ENCODE measurements at places on chromosomes 13 and 19.

- no peak for DNase-seq
Measured at GRCh38 chr13:99907627-99908026, 63.9 kb downstream of the ZIC5 start.

DNA sequence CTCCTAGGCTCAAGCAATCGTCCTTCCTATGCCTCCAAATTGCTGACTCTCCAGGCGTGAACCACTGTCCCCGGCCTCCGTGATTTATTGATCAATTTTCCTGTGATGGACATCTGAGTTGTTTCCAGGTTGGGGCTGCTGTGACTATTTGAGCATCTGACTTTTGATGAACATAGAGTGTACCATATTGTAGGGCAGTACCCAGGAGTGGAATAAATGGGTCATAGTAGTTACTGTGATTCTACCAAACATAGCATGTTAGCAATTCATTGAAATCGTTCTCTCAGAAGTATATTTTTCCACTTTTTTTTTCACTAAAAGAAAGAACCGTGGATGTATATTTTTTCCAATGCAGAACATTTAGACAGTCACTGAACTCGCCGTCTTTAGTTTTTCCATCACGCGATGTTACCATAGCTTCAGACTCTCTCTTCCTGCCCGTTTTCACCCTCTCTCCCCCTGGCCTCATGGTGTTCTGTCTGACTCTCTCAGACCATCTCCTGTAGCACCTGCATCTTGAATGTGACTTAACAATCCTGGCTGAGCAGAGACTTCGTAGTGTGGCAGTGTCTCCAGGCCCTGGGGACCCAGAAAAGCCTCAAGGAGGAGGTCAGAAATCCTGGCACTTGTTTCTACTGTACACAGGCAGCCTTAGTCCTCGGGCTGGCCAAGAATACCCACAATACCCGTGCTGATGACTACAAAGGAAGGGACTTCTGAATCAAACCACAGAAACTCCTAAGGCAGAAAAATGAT lies 3.2 kb upstream of the RASGRP4 start:
- peak; percentile 62 for DNase-seq

- no peak for DNase-seq
Measured at GRCh38 chr13:45331123-45331619, 9.8 kb downstream of the TPT1 start.

DNA sequence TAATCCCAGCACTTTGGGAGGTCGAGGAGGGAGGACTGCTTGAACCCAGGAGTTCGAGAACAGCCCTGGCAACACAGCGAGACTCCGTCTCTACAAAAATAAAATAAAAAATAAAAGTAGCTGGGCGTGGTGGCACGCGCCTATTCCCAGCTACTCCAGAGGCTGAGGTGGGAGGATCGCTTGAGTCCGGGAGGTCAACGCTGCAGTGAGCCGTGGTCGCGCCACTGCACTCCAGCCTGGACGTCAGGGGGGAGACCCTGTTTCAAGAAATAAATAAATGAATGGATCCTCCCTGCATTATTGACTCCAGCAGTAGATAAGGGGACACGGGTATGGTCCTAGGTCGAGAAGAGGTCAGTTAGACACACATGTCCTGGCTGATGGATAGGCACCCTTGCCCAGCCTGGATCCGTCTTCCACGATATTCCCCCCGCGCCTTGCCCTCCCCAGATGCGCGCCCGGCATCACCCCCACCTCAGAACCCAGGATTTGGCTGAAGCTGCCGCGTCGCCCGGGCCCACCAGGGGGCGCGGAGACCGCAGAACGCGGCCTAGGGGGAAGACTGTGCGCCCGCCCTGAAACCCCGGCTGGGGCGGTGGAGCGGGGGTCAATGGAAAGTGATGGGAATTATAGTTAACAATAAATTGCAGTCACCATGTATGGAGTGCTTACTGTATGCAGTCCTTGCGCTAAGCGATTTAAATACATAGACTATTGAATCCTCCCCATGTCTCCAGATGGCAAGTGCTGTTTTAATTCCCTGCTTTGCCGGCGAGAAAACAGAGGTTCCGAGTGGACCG lies 2.1 kb upstream of the HOOK2 start:
- DNase-seq = peak; percentile 85

- DNase-seq = no peak
Measured at GRCh38 chr19:35348911-35349611, 1.4 kb downstream of the FFAR1 start.

DNA sequence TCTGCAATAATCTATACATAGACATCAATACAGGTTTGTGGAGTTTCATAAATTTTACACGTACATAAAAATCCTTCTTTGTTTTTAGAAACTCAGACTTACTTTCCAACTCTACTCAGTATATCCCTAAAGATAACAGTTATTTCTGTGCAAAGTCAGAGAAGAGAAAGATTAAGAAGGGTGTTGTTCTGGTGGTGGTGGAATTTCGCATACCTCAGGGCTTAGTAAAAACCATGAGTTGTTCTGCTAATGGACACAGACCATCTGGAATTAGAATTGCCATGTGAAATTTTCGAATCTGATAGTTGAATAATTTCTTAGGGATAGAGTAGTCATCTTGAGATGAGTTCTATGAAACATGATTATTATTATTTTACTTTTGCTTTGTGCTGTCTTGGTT lies 102.7 kb downstream of the ZAR1L start:
- DNase-seq = no peak

- no peak for DNase-seq
Measured at GRCh38 chr19:14654786-14655560, 19.7 kb downstream of the ADGRE3 start.

DNA sequence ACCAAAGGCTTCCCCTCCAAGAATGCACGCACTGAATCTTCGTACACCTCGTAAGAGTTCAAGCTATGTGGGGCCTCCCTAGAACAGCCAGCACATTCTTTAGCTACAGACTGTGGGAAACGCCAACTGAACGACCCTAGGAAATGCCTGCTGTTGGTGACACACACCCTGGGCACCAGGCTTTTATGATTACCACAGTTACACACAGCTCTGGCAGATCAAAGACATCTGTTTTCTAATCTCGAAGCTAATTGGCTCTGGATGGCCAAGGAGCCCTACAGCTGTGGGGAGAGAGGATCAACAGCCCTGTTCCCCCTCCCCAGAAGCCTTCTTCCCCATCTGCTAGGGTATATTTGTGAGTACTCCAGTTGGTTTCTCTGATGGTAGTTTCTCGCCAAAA lies 123.0 kb downstream of the COL4A1 start:
- no peak for DNase-seq

DNA sequence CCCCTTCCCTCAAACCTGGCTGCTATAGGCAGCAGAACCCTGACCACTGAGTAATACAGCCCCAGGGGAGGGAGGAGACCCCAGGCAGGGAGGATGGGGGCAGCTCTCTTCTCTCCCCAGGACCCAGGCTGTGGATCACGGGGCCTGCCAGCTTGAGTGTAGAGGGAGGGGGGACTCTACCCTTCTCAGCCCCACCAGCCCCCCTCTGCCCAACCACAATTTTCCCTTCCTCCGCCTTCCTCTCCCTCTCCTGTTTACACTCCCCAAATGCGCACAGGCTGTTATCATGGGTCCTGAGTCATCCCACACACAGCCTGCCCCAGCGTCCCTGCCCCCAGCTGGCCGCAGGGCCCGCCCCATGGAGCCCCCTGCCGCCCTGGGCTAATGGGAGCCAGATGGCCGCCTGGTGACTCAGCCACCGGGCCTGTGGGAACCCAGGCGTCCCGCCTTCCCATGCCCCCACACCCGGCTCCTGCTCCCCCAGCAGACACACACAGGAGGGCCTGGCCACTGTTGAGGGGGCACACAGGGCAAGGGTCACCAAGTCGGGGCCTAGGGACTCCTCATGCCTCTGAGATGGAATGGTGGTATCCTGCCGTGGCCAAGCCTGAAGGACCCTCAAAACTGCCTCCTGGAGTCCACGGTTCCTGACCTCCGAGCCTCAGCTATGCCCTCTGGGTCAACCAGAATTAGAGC lies 13.6 kb downstream of the CCDC97 start:
- DNase-seq = no peak

GRCh38 chr13:82477436-82477835 lies 1404.8 kb downstream of the SLITRK1 start:
- DNase-seq = no peak

DNA sequence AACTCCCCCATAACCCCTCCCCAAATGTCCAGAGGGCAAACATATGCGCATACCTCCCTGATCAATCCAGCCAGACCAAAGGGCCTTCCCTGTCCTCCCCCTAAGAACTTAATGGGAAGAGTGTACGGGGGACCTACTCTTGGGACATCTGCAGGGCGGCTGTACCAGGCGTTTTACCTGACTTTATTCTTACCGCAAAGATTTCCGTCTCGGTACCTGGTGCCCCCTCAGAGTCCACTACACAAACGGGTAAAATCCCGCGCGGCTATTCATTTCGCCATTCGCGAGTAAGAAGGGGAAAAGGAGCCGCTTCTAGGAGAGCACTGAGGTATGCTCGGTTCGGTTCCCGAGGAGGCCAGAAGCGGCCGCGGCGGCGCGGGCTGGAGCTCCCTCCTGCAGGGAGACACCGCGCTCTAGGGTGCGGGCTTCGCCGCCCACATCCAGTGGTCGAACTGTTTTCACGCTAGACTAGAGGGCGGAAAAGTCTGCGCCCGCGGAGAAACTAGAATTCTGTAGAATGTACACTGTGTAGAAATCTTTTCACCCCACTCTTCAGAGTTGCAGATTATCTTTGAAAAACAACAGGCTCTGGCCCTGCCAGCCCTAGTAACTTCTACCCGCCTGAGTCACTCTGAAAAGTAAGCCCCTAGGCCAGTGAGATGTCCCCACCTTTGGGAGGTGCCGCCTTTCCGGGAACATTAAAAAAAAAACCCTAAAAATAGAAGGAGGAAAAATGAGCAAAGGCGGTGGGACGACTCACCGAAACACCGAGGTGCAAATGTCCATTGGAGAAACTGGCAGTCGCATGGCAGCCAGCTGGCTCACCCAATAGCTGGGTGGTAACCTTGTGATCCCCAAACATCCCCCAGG lies 3.8 kb upstream of the TSHZ3 start:
- no peak for DNase-seq

- DNase-seq = peak; percentile 25
Measured at GRCh38 chr19:2207991-2208860, 27.9 kb downstream of the PLEKHJ1 start.

Data from activated naive CD4-positive, alpha-beta T cell treated with anti-CD3 and anti-CD28 coated beads for 36 hours (primary cell).